Effector memory CD4-positive, alpha-beta T cell (primary cell): ENCODE measurements at places on chromosomes 2 and 18.

- DNase-seq: no peak
These were observed 433.1 kb upstream of the HS6ST1 start for GRCh38 chr2:128751746-128752145.

DNA sequence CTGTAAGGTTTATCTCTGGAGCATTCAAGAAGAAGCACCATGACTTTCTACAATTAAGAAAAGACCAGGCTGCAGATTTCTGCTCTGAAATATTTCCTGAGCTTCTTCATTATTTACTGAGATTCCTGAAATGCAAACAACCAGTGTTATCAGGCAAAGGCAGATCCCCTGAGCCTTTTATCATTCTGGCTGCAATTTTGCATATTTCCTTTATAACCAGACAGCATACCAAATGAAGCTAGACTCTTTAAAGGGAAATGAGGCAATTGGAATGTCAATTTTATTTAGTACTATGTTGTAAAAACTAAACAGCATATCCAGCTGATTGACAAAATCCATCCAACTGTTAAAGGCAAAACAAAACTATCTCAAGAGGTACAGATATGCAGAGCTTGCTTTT is 372.5 kb downstream of the RIT2 start:
- no peak for DNase-seq

GRCh38 chr2:163735685-163736432 is at the start of gene FIGN:
TSS of gene FIGN (minus strand) at chr2:163736008. CDS start at chr2:163734927, 1,081 bp downstream.
- no peak for DNase-seq

DNA sequence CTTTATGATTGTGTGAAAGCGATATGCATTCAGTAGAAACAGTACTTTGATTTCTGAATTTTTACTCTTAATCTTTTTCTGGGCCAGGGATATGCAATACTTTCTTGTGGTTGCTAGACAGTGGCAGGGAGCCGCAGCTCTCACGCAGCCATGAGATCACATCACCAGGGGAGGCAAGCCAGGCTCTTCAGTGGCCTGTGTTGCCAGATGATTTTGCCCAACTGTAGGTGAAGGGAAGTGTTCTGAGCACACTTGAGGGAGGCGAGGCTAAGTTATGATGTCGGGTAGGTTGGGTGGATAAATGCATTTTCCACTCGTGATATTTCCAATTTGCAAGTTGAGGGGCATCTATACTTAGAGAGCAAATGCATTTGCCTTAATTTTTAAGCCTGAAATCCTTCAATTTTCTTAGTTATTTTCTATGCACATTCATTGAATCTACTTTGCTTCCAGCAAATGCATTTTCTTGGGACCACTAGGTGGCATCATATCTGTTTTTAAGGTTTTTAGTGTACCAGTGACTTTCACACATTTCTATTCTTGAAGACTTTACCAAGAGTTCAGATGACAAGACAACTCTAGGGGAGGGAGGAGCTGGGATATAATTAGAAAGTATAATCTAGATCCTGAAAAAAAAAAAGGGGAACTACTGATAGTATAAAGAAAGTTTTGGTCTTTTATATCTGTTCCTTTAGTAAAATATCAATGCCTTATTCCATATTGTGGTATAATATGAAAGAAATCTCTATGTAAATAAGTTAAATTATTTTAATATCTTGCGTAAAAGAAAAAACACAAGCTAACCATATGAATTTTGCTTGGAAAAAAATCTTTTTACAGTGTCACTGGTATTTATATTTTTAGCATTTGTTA is 643.3 kb downstream of the SOCS6 start:
- DNase-seq: no peak

DNA sequence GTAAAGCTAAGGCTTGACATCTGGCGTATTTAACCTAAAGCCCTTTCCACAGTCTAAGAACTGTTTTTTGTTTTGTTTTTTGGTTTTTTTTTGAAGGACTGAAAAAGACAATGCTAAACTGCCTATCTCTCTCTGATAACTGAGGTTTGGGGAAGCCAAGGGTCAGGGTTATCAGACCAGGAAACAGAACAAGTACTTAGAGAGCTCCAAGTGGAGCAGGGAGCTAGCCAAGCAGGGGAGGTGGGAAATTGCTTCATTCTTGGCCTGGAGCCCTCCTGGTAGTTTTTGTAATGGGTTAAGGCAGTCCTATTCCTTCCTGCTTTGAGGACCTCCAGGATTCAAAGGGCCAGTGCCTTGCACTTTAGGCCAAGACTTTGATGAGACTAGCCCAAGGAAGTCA is 154.3 kb upstream of the LTBP1 start:
- no peak for DNase-seq

DNA sequence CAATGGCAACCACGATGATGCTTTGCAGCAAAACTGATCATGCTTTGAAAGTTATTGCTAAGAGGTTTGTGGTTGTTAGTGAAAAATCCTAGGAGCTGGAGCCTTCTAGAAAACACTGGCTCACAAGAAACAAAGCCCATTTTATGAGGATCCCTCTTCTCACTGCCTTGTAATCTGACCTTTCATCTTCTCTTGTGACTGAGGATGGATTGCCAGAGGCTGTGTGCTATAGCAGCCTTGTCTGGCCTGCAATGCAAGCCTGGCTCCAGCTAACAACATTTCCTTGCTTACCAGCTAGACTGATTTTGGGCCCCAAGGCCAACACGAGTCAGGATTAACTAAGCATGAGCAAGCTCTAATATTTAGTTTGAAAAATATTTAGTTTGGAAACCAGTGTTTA is 13.1 kb downstream of the PIEZO2 start:
- DNase-seq: no peak

DNA sequence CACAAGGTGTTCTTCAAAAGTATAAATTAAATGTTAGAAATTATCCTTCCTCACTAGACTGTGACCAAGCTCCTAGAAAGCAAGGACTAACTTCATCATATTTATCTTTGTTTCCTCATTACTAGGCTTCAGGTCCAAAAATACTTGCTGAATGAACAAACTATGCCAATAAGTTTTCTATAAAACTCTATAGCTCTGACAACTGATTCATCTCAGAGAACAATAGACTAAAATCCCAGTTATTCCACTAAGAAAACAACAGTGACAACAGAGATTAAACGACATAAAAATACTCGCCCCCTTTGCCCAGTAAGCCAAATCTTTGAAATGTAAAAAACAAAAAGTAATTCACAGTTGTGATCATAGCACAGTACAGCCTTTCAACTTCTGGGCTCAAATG is 13.6 kb downstream of the TLK1 start:
- DNase-seq: no peak

DNA sequence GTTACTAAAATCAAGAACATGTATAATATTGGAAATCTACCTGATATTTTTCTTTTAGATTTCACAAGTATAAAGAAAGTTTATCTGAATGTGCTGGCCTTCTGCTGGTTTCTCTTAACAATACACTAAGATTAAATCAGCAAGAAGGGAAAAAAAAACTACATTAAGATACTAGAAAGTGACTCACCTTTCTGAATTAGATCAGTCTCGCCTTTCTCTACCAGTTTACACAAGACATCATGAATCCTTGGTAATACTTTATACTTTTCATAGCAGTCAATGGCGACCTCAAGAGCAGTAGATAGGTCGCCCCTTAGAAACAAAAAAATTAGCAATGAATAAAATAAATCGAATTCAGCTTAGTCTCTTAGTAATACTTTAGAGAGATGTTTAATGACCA is 61.2 kb downstream of the LRPPRC start:
- no peak for DNase-seq

DNA sequence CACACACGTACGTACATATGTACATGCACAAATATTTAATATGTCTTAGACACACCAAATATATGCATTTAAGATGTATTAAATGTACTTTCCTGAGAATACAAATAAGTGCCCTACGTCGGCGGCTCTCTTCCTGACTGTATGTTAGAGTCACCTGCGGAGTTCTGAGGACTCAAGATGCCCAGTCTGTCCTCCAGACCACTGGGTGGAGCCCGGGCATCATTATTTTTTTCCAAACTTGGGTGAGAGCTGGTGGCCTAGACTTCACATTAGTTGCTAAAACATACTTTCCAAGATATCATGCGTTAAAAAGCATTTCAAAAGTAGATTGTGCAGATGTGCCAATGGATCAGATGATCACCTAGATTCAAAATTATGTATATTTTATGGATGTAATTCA is 2.9 kb downstream of the IL18R1 start:
- DNase-seq: no peak

DNA sequence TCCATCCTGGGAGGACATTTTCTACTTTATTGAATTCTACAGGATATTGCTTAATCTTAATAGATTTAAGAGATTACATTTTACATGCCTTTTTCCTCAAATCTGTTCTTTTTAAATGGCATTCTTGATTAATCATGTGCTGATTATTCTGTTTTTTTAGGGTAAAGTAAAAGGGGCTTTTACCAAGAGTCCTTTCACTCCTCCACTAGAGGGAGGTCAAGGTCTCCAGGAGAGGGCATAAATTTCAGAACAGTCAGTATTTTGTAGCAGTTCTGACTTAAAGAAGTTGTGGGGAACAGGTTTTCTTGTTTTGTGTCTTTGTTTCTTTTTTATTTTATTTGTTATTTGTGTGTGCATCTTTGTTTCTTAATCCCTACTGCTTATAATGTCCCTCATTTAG is 25.4 kb downstream of the WDR75 start:
- no peak for DNase-seq

GRCh38 chr2:43097644-43098408 is 128.6 kb downstream of the ZFP36L2 start:
- no peak for DNase-seq

DNA sequence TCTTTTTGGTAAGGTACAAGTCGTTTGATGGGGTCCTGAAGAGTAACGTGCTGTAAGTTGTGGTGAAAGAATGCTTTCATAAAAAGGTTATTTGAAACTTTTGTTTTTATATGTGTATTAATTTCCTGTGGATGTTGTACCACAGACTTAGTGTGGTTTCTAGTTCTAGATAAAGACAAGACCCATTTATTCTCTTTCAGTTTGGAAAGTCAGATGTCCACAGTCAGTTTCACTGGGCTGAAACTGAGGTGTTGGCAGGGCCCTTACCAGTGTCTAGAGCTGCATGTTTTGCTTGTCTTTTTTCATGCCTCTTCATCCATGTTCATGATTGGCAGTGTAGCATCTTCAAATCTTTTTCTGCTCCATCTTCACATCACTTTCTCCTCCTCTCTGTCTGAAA is 22.1 kb upstream of the DOCK10 start:
- DNase-seq: no peak

DNA sequence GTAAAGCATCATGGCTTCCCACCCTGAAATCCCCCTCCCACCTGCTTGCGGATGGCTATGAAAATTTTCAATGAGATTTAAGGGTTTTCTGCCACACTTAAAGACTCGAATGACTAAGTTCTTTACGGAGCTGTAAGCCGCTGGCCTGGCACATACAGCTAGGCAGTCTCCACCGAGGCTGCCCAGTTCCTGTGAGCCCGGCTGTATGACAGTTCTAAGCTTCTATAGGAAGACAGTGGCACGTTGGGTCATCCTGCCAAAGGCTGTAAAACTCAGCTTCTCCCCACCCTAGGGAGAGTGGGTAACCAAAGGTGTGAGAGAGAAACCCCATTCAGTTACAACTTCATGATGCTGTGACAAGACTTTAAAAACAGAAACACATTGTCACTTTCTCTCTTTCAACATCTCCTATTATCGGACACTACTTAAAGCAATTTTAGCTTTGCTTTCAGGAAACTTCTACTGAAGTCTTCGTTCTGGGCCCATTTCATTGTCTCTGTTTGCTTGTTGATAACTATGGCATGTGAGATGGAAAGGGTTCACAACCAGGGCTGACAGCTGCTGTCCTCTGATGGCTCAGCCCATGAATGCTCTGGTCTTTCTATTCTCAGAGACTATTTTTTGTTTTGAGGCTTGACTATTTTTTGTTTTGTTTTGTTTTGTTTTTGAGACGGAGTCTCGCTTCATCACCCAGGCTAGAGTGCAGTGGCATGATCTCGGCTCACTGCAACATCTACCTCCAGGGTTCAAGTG is 7.1 kb downstream of the CASP8 start:
- no peak for DNase-seq
